ENCODE measurements at places on chromosomes 4 and X.
A peak's percentile ranks its signal among the peaks of the same experiment; 100 is the strongest.

- no peak for DNase-seq
Measured at GRCh38 chrX:64908121-64908520, 68.1 kb downstream of the ZC4H2 start.

DNA sequence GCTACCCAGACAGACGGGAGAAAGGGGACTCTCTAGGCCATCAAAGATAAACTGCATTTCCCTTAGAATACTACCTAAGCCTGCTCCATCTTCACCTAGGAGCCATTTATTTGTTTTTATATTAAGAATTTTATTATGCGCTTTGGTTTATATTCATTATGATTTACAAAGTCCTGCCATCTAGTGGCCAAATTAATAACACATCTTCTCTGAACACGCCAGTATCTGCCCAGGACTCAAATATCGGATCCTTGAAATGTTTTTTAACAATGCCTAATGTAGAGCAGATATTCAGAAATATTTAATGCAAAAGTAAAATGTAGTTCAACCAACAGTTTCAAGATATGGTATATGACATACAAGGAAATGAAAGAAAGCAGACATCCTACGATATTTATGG lies 20.8 kb upstream of the PRPS2 start:
- peak; percentile 38 for DNase-seq

DNA sequence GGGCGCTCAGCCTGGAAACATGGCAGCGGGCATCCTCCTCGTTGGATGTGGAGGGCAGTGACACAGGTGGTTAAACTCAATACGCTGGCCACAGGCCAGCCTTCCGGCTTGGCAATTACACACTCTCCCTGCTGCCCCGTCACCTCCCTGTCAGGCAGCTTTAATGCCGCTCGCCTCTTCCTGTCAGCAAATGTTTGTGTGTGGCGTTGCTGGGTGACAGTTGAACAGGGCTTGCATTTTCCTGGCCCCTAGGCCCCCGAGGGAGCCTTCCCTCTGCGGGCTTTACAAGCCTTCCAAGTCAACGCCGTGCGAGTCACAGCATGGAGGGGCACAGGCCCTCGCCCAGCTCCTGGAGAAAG lies 620.0 kb downstream of the BCOR start:
- no peak for DNase-seq

GRCh38 chr4:9762823-9763475 lies 18.5 kb upstream of the DRD5 start:
- DNase-seq: peak; percentile 80

GRCh38 chr4:139018971-139019758 lies 3.6 kb downstream of the NOCT start:
- DNase-seq: peak; percentile 29

DNA sequence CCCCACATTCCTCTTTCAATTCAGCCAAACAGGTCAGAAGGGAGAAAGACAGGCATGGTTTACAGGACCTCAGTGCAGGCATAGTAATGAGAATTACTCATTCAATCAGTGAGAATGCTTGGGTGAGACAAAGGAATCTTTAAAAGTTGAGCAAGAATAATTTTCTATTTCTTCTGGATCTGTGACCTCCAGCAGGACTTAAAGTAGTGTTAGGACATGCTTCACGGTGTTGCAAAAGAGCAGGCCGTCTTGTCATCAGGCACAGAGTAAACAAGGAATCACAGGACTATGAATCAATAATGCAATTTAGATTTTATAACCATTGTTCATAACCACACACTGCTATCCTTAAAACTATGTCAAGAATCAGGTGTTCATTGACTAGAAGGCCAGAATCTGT lies 130.6 kb upstream of the GLRA2 start:
- DNase-seq: peak; percentile 25

DNA sequence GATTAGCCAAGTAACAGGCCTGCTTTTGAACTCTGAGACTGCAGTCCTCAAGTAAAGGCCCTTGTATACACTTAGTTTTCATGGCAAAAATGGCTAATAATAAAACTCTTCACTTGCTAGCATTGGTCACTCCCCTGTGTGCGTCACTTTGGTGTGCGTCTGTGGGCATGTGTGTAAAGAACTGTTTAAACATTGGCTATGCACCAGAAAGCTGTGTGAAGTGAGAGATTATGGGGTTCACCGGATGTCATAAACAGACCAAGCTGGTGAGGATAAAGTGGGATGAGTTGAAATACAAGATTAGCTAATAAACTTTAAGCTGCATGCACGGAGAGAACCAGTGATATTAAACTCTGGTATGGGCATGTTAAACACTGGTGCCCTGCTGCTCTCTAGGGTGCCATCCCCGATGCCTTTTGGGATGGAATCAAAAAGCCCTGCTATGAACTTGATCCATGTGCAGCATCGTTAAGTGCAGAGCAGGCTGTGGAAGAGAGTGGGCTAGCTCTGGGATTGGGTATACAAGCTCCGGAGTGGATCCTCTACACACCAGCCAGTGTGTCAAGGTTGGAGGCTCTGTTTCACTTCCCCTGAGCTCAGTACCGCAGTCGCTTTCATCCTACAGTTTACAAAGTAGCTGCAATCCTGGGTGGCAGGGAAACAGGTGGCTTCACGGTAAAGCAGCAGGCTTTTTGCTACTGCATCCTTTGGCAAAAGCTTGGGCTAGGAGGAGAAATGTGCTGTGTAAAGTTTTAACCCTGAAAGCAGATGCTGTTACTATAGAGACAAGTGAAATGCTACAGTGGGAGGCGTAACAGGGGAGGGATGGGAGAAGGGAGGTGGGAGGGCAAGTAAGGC lies 108.3 kb upstream of the SLC4A4 start:
- DNase-seq: no peak

DNA sequence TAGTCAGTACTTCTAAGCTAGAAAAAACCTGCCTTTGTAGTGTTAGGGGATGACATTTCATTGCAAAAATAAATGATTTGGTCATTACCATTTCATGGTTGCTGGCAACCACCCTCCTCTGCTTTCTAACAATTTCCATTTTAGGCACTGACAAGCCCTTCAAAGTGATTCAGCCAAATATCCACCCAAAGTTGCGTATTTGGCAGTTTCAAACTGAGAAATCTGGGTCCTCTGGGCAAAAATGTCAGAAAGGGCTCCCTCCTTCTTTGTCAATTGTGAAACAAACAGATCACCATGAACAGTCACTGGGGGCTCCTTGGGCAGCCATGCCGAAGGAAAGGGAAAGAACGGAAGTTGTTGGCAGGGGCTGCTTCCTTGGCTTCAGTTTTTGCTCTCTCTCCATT lies 33.0 kb downstream of the PLAC1 start:
- no peak for DNase-seq

DNA sequence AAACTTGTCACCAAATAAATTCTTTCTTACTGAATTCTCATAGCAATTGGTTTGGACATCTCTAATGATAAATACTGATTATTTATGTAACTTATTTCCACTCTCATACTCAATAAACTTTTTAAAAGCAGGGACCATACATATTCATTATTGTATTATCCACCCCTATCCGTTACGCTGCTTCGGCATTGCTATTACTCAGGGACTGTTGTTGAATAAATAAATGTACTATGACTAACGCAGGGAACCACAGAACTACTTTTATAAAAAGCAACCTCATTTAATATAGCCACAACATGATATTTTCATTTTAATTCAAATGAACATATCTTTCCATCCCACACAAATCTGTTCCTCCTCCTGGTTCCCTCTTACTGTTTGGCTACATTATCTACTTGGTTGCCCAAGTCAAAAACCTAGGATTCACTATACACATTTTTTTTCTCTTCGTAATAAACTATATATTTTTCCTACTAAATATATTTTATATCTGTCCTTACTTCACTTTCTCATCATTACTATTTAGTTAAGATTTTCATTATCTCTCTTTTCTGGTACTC lies 14.9 kb upstream of the ANKRD50 start:
- DNase-seq: no peak

GRCh38 chr4:33959519-33959918 lies 2284.8 kb downstream of the ARAP2 start:
- DNase-seq: peak; percentile 7

DNA sequence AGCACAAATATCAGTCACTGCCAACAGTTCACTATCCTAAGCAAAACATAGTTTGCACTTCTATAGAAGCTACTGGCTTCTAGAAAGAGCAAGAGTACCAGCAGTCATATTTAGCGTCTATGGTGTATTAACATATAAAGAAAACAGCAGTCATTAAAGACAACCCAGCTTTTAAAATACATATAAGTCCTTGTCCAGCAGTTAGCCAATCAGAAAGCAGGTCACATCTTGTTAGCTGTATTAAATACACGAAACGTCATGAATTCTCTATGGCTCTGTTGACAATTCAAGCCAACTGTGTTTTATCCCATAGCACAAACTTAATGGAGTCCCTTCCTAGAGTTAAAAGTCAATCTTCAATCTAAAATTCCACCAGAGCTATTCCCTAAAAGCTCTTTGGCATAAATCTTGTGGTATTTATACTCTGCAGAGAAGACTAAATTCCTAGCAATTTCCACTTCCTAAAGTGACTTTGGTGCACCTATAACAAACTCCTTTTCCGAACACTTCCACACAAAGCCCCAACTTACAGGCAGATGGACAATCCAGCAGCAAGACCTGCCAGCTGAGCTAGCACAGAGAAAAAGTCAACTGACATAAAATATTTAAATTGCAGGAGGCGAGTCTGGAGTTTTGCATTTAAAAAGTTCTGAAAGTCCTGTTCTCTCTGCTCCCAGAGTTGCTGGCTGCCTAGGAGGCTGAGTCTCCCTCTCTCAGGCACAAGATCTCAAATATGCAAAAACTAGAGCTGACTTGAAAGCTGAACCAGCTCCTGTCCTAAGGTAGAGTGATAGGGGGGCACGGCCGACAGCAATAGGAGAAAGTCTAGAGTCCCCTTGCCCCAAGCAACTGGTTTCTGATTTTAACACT lies 1.3 kb downstream of the LDB2 start:
- peak; percentile 75 for DNase-seq

- DNase-seq: peak; percentile 55
Measured at GRCh38 chrX:10415306-10416001, 204.9 kb downstream of the MID1 start.

- no peak for DNase-seq
Measured at GRCh38 chrX:88397551-88397950, 349.5 kb upstream of the CPXCR1 start.

DNA sequence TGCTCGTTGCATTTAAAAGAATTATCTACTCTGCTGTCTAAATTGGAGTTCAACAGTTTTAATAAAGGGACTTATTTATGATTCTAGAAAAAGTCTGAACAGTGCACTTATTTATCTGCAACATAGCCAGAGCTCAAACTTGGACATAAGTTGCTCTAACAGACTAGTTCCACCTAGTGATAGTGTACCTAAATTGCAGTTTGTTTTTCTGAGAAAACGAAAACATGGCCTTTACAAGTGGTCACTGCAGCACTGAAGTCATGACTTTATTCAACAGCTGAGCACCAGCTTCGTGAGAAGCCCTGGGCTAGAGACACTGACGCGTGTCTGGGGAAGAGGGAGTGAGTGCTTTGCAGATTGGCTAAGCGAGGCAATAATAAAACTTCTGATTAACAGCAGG lies 77.3 kb upstream of the IGSF1 start:
- DNase-seq: peak; percentile 9

- no peak for DNase-seq
Measured at GRCh38 chr4:135545616-135546317, 1344.2 kb upstream of the PABPC4L start.

DNA sequence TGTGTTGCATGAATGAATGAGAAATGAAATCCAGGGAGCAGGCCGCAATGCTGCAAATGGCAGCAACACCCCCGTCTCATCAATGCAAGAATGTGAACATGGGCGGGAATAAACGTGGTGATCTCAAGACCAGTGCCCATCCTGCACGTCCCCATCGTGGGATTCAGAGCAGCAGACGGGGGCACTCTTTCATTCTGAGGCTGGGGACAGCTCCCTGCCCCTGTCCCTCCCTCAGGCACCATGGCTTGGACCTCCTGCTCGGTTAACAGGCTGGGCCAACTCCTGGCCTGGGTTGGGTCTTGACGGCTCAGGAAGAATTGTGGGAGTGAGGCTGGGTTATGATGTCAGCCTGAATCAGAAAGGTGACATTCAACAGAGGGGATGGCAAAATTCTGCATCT lies 78.9 kb downstream of the NSUN7 start:
- no peak for DNase-seq

DNA sequence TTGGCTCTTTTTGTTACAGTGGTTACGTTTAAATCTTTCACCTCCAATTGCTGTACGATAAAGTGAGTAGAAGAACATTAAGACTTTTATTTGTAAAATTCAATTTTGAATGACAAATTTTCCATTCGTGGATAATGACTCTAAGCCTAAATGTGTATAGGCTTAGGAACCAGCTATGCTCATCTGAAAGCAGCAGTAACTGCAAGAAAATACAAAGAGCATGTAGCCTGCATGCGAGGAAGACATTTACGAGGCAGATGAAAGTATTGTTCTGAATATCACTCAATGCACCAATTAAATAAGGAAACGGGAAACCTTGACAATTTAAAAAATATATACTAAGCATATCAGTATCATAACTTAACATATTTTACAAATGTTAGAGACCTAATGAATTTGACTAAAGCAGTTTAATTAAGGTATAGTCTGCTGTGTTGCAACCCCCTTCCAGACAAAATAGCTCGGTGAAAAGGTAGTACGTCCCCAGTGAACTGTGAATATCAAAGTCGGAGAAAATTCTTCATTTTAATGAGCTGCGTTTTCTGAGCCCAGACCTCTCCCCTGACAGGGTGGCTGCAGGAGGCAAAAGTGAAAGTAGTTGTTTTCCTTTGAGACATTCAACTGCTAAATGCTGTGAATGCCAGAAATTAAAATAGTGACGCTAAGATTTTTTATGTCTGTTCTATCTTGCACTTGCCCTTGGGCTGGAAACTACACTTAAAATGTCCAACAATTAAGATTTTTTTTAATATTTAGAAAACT lies 1236.5 kb upstream of the TENM3 start:
- DNase-seq: no peak

DNA sequence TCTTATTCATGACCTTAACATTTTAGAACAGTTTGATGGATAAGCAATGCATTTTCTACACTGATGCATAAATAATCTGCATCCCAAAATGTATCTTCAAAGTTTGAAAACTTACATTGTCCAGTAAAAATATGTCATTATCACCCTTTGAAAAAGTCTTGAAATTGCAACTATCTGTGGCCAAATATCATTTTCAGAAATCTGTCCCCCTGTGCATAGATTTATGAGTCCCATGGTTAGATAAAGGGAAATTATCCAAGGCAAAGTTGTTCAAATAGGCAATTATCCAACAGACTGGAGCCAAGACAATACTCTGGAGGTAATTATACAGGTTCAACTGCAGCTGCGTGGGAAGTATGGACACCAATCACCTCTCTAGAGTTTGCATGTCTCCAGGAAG lies 182.5 kb upstream of the INTU start:
- DNase-seq: no peak

DNA sequence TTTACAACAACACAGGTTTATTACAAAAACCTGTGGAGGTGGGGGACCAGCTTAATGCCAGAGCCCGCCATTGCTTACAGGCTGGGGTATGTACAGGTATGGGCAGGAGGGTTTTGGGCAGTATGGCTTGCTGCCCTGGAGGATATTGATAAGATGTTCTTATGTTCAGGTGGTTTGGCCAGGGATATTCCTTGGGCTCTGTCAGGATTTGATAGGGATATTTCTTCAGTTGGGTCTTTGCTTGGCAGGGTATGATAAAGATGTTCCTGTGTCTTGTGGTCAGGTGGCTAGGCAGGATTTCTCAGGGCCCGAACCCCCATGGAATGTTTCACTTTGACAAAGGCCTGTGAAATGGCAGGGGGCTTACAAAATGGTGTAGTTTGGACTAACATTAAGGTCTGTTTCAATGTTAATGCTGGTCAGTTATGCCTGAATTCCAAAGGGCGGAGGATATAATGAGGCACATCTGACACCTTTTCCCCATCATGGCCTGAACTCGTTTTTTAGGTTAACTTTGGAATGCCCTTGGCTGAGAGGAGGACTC lies 3.1 kb downstream of the MGST2 start:
- DNase-seq: no peak

Measured in iris pigment epithelial cell (primary cell).